ENCODE measurements at places on chromosomes 16 and 17.

DNA sequence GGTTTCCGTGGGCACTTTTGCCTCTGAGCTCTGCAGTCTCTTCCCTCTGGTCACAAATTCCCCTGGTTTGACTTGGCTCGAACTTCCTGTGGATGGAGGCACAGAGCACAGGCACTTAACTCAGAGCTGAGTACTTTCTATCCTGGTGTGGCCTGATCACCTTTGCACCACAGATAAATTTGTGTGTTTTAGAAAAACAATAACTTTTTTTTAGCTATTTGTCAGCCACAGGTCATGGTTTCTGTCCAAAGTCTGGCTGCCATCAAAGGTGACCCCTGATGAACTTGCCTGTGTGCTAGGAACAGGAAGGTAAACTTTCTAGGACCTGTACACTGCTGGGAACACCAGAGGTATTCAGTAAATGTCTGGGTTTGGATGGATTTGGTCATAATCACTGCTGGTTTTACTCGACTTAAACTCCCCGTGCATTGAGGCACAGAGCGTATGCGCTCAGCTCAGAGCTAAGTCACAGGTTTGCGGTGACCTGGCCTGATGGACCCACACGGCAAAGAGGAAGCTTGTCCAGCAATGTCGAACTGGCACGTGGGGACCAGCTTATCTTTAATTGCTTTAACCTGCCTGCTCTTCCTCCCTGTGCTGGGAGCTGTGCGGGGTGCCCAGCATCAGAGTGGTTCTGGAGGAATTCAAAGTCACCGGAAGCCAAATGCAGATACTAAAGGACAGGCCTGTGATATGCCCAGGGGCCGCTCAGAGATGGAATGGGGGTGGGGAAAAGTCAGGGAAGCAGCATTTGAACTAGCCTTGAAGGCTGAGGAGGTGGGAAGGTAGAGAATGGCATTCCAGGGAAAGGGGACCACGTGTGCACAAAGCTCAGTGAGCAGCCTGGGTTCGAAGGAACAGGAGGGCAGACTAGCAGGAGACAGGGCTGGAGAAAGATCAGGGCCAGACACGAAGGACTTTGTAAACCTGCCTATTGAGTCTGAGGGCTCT, 12.9 kb downstream of the SLC13A5 start:
- no peak for DNase-seq

- DNase-seq, result no peak
These were observed 13.8 kb upstream of the MMD start for GRCh38 chr17:55435408-55435807.

GRCh38 chr17:79273660-79274059, 199.0 kb downstream of the ENGASE start:
- DNase-seq, result no peak

DNA sequence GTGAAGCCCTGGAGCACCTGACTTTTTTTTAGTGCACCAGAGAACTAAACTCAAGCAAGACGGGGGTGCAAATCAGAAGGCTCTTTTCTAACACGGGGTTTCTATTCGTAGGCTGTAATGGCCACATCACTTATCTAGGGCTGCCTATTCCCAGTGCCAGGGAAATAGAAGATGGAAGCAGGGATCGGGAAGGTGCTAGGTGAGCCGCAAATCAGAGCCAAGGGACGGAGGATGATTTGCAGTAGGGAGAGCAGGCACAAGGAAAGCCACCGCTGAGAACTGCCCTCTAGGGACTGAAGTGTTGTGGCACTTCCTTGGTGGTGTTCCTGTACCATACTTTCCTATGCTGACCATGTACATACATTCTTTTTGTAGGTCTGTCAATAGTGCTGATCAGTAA, 7.8 kb upstream of the SLC46A1 start:
- DNase-seq, result no peak
